A172 (cell line): ENCODE measurements at places on chromosomes 5 and 9. TPM values are rescaled to one million over a fixed set of nuclear protein-coding genes. Genes with fewer than 3 reads are reported as not detected.
A peak's percentile ranks its signal among the peaks of the same experiment; 100 is the strongest.

DNA sequence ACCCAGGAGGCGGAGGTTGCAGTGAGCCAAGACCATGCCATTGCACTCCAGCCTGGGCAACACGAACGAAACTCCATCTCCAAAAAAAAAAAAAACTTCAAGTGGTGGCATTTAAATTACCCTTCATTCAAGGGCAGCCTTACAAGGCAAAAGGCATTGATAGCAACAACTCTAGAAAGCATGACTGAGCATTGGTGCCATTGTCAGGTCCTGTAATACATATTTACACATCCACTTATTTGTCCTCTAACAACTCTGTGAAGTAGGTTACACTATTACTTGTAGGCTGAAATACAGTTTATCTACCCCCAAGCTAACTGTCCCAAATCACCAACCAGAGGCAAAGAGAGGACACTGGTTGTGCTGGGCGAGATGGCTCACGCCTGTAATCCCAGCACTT lies 52.7 kb upstream of the LARP1 start:
- no peak for DNase-seq

CSNK1A1 gene
- total RNA-seq: 354 and 416 TPM in 2 replicates

DNA sequence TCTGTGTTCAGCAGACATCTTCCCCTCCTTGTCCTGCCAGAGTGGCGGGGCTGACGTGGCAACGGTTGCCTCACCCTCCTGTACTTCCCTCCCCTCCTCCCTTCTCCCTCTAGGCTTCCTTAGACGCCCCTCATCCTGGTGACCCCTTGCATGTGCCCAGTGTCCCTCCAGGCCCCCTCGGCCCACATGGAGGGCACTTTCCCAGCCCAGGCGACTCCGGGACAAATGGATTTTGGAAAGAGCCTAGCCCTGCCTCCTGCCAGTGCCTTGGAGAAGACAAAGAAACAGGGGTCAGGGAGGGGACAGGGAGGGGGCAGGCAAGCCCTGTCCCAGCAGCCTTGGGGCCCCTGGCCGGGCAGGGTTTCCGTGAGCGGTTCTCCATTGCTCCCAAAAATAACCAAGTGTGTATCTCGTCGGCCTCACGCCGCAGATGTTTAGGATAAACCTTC lies 38.3 kb upstream of the NEURL1B start:
- DNase-seq: no peak

- no peak for DNase-seq
These were observed 231.7 kb downstream of the SYK start for GRCh38 chr9:91033270-91033669.

- DNase-seq: no peak
These were observed 456.7 kb downstream of the ZNF608 start for GRCh38 chr5:124289641-124290311.

DNA sequence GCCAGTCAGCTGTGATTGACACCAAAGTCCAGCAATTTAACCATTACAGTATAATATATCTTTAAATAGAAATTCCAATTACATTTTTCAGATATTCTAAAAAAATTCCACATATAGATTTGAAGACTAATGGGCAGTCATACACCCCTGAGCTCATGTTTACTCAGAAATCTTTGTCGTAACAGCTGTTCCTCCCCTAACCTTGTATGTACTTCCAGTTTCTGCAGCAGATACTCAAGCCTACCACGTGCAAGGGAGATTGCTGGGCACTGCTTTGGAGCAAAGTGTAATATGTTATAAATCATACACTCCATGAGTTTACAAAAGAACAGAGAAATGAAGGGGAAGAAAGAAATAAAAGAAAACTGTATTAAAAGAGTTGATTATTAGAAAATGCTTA lies 241.2 kb downstream of the TRIM32 start:
- no peak for DNase-seq

LRRC14B gene
- total RNA-seq: not detected in 2 replicates

DNA sequence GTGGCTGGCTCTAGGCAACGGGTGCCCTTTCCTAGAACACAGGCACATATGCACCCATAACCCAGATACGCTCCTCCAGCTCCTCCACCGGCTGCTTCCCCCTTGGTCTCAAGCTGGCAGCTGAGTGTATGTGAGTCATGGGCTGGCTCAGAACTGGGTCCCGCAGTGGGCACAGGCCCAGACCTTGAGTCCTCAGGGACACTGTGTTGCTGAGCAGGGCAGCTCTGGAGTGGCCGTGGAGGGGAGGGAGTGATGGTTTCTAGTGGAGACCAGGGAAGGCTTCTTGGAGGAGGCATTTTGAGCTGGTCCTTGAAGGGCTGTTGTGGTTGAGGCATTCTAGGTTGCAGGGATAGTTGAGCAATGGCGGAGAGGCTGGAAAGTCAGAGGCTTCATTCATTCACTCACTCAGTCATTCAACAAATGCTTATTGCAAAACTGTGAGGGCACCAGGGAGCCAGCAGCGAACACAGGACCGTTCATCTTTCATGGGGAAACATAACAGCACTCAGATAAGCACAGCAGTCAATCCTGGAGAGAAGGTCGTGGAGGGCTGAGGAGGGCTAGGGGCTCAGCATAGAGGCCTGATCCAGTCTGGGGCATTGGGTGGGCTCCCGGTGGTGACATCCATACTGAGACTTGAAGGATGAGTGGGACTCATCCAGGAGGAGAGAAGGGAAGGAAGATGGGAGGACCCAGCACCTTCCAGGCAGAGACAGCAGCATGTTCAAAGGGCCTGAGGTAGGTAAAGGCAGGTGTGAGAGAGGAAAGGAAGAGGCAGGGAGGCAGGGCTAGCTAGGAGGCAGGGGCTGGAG lies 2.4 kb downstream of the BBLN start:
- peak; percentile 69 for DNase-seq

PRR16 gene
- 1.9 and 4.0 TPM in 2 replicates for total RNA-seq

- no peak for DNase-seq
These were observed 22.5 kb downstream of the PRUNE2 start for GRCh38 chr9:76883341-76883855.

GRCh38 chr5:32355686-32356085 lies 42.9 kb upstream of the MTMR12 start:
- DNase-seq: no peak

SYK gene
- not detected in 2 replicates for total RNA-seq
